ENCODE measurements at places on chromosomes 1 and 21. TPM values are rescaled to one million over a fixed set of nuclear protein-coding genes. Genes with fewer than 3 reads are reported as not detected.

SELENBP1 gene
- 175 TPM for polyA plus RNA-seq

GPR61 gene
- 0.64 TPM for polyA plus RNA-seq

NR0B2 gene
- 366 TPM for polyA plus RNA-seq

DCST2 gene
- polyA plus RNA-seq: 2.6 TPM

VSIG8 gene
- polyA plus RNA-seq: not detected

OR2L8 gene
- polyA plus RNA-seq: not detected

MKNK1 gene
- 31.5 TPM for polyA plus RNA-seq

DNA sequence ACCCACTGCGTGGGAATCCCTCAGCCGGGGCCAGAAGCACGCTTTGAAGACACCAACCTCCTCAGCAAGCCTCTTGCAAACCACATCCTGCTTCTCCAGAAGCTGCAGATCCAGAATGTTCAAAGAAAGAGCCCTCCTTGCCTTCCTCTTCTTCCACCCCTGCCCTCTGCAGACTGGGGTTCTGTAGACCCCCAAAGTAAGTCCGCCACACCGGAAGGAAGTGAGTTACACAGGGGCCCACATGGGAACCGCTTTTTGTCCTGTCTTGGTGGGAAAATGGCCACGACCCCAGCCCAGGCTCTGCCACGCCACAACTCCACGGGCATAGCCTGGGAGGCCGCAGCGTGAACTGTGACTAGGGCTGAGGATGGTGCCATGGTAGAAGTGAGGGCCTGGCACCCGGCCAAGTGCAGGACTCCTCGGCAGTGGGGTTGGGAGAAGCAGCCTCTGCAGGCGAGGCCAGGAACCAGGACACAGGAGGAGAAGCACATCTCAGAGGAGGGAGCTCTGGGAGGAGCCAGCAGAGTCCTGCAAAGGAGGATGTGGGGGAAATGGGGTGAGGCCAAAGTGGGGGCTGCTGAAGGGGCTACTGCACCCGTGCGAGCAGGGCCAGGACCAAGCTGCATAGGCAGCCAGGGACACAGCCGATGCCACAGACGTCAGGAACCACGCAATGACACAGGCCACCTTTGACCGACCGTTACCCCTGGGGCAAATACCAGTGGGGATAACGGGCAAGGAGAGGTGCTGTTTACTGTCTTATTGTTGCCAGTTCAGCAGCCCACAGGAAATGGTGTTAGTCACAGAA, 30.9 kb downstream of the PDE9A start:
- DNase-seq: no peak

DNA sequence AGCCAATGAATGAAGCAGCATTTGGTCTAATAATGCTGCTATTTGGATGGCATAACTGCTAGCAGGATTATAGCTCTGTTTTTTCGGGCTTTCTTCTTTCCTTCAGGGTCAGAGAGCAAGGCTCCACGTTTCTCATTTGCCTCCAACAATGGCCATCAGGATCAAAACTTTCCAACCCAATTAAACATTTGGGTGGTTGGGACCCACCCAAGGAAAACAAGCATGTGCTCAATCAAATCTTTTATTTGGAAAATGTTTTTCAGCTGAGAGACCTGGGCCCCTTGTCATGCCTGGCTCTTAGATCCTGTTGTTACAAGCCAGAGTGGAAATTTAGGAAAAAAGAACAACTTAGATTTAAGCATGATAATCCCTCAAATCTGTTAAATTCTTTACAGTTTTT, 373.1 kb upstream of the USP24 start:
- DNase-seq: no peak

- DNase-seq: peak; percentile 75
Observed at GRCh38 chr21:46661211-46661625, 25.7 kb downstream of the PRMT2 start.

GRCh38 chr1:246397046-246397445, 110.0 kb downstream of the SMYD3 start:
- DNase-seq: no peak

GRCh38 chr1:76587212-76587611, 280.1 kb upstream of the ST6GALNAC5 start:
- DNase-seq: no peak

- DNase-seq: no peak
Observed at GRCh38 chr1:21503706-21504377, 5.4 kb upstream of the ALPL start.

GRCh38 chr1:14954210-14954609, 199.3 kb upstream of the TMEM51 start:
- no peak for DNase-seq

- no peak for DNase-seq
Observed at GRCh38 chr1:79177844-79178243, 171.3 kb upstream of the ADGRL4 start.

GRCh38 chr1:64686828-64687724, 57.8 kb upstream of the RAVER2 start:
- peak; percentile 74 for DNase-seq

DNA sequence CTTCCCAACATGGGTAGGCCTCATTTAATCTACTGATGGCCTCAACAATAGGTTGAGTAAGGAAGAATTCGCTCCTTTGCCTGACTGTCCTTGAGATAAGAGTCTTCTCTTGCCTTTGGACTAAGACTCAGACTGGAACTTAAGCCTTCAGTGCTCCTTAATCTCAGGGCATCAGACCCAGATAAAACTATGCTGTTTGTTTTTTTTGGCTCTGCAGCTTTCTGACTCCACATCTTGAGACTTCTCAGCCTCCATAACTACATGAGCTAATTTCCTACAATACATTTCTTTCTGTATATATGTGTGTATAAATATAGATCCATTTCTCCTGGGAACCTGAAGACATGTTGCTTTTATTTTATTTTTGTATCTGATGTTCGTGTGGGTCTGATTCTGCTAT, 1470.7 kb upstream of the PRMT6 start:
- DNase-seq: no peak

GRCh38 chr1:244968471-244968871, 104.1 kb upstream of the HNRNPU start:
- DNase-seq: peak; percentile 15

- DNase-seq: no peak
Observed at GRCh38 chr1:153474347-153474746, 13.9 kb upstream of the S100A7 start.

- DNase-seq: no peak
Observed at GRCh38 chr1:178946855-178947676, 76.2 kb upstream of the ANGPTL1 start.

GRCh38 chr1:157241185-157241538, 103.0 kb upstream of the ETV3 start:
- no peak for DNase-seq

DNA sequence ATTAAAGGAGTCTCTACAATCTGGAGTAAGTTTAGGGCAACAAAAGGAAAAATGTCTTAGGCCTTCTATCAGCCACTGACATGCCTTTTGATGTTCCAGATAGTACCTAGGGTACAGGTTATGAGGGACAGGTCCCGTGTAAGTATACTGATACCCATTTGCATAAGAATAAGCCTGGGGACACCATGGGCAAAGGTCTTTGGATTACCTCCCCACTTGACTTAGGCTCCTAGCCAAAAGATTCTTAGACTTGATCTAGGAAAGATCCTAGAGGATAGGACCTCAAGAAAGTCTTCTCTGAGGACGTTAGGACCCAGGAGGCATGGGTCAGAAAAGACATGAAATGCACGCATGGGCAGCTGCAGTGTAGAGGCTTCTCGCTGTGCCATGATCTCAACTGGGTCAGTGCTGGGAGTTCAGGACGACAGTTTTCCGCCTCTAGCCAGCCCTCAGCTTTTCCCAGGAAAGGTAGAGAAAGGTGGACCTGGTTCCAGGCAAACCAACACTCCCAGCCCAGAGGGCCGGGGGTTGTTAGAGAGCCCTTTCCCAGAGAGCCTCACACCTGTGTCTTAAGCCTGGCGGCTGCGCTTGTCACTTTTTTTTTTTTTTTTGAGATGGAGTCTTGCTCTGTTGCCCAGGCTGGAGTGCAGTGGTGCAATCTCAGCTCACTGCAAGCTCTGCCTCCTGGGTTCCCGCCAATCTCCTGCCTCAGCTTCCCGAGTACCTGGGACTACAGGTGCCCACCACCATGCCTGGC, 26.6 kb downstream of the MSTO1 start:
- peak; percentile 58 for DNase-seq

DNA sequence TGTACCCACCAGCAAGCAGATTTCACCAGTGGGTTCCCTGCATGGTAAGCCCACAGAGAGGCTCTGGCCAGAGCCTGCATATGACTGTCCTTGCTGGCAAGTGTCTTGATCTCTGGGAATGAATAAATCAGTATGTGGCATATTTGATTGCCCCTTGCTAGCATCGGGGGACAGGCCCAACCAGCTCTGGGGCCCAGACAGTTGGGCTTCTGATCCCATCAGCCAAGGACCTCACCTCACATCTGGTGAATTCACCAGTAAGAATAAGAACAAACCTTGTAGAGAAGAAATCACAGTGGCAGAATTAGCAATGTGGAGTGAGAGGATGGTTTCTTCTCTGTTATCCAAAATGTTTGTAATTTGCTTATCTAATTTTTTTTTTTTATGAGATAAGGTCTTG, 15.9 kb downstream of the SLC1A7 start:
- DNase-seq: no peak

DNA sequence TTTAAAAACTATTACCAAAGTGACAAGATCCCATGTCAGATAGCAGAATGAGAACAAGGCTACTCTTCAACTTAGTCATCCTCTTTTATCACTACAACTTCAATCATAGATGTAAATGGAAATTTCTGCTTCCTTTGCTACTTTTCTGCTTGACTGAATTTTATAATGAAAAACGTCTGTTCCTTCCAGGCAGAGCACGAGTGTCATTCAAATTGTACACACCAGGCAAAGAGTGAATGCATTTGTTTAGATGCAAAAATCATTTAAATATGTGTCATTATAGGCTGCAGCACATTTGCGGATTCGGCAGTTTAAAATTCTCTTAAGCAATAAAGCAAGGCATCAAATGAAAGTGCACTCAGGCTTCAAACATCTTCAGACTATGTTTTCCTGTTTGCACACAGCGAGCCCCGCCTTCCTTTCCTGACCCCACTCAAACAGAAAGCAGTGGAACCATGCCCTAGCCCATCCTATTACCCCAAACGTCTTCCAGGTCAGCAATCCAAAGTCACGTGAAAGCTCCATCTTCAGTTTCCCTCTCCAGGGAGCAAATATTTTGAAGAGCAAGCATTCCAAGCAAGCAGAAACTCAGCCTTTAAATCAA, 99.6 kb downstream of the APP start:
- DNase-seq: peak; percentile 32

DNA sequence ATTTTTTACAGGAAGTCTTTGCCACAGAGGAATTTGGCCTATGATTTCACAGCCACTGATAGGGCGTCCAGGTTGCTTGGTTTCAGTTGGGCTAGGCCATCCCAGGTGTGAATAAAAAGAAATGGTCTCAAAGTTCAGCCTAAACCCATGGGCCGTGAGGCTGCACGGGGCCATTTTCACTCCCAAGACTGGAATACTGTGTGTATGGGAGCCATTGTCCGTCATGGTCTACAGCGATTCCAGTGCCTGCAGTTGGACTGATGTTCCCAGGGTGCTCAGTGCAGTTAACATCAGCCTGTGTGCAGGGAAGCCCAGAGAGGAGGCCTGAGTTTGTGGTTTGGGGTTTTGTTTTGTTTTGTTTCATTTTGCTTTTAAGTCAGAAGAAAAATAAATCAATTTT, 133.2 kb downstream of the ADSS2 start:
- no peak for DNase-seq

DNA sequence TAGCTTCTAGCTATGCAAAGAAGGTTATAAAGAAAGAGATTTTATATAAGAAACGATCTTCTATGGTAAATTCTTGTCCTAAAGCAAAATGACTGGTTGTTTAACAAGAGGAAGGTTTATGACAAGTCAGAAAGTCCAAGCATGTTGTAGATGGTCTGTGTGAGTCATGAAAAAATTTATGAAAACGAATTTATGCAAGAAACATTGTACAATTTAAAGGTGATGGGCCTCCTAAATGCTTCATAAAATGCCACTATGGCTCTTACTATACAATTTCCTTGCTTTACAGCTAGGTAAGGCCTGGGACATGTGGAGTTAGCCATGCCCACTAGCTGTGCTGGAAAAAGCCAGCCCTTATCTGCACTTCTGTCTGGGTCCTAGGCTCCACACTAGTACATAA, 125.4 kb downstream of the PTGER3 start:
- DNase-seq: no peak
